NCI-H1417 (cell line): ENCODE measurements at places on chromosomes 5 and 9.
A peak's percentile ranks its signal among the peaks of the same experiment; 100 is the strongest.

DNA sequence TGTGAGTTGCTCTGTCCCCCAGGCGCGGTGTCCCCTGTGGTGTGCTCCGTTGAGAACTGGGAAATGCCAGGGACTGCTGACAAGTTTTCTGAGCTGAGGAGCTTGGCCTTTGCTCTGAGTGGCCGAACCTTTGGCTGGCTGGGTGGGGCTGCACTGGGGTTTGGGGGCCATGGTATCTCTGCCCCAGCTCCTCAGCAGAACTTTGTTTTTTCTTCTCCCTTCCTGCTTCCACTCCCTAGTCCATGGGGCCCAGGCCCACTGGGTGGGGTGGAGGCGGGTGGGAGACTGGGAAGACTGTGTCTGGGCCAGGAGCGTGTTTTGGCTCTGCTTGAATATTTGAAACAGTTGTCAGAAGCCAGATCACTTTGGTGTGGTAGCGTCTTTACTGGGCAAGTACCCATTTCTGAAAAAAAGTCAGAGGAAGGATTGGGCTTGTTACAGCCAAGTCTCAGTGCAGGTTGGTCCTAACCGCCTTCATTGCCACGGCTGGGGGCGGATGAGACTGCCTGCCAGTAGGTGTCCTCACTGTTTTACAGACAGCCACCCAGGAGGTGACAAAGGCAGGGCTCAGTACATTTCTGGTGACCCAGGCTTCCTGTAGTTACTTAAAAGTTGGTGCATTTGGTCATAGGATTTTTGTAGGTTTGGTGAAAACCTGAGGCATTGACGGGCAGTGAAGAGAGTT is 92.7 kb downstream of the DAB2IP start:
- peak; percentile 25 for DNase-seq

- DNase-seq = no peak
Observed at GRCh38 chr9:133162861-133163503, 732 bp downstream of the GBGT1 start.

- peak; percentile 23 for DNase-seq
Observed at GRCh38 chr5:82821846-82822633, 255.2 kb downstream of the TMEM167A start.

GRCh38 chr5:114678778-114679177 is 316.9 kb downstream of the KCNN2 start:
- DNase-seq = no peak

GRCh38 chr5:61275841-61276240 is 56.2 kb upstream of the ZSWIM6 start:
- no peak for DNase-seq
